Smooth muscle cell of the pulmonary artery (primary cell): ENCODE measurements at places on chromosomes 12 and 14. TPM values are rescaled to one million over a fixed set of nuclear protein-coding genes. Genes with fewer than 3 reads are reported as not detected.

PAPLN gene
- 2.5 and 3.2 TPM in 2 replicates for total RNA-seq

FGD6 gene
- 4.2 and 9.8 TPM in 2 replicates for total RNA-seq

FITM1 gene
- total RNA-seq: 0.20 TPM in 2 replicates

PPTC7 gene
- total RNA-seq: 9.1 and 11.0 TPM in 2 replicates

PXMP2 gene
- 8.1 and 8.9 TPM in 2 replicates for total RNA-seq

ARG2 gene
- total RNA-seq: 3.8 and 4.1 TPM in 2 replicates

OASL gene
- 0.03 and 0.26 TPM in 2 replicates for total RNA-seq

RPGRIP1 gene
- total RNA-seq: not detected in 2 replicates

KCNMB4 gene
- 1.3 and 1.6 TPM in 2 replicates for total RNA-seq
